ENCODE measurements at places on chromosomes 11 and 22. TPM values are rescaled to one million over a fixed set of nuclear protein-coding genes. Genes with fewer than 3 reads are reported as not detected.

DNA sequence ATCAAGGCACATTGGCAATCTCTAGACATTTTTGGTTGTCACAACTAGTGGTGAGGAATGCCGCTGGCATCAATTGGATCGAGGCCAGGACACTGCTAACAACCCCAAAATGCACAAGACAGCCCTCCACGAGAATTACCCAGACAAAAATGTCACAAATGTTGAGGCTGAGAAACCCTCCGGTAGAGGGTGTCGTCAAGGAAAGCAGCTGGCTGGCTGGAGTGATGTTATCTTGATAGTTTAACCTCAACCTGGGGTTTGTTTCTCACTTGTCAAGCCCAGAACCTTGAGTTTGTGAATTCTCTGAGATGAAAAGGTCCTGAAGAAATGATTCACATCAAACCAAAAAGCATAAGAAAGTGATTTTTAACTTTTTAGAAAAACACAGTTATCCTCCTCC, 21.1 kb upstream of the TMPRSS13 start:
- DNase-seq = no peak

NXPE2 gene
- polyA plus RNA-seq = 0.16 TPM

DNA sequence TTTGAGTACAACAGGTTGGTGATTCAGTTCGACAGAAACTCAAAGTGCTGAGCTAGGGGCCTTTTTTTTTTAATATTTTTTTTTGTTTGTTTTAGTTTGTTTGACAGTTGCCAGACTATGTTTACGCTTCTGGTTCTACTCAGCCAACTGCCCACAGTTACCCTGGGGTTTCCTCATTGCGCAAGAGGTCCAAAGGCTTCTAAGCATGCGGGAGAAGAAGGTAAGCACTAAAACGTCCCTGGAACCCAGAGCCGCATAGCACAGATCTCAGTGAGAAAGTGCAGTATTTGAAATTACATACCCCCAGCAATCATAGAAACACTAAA, 649 bp downstream of the PRRG4 start:
- DNase-seq = no peak

SLC22A12 gene
- not detected for polyA plus RNA-seq

C11orf97 gene
- polyA plus RNA-seq = not detected

GRCh38 chr11:5242208-5242607, 7.4 kb downstream of the HBG1 start:
- no peak for DNase-seq

FDXACB1 gene
- polyA plus RNA-seq = 1.7 TPM

DNA sequence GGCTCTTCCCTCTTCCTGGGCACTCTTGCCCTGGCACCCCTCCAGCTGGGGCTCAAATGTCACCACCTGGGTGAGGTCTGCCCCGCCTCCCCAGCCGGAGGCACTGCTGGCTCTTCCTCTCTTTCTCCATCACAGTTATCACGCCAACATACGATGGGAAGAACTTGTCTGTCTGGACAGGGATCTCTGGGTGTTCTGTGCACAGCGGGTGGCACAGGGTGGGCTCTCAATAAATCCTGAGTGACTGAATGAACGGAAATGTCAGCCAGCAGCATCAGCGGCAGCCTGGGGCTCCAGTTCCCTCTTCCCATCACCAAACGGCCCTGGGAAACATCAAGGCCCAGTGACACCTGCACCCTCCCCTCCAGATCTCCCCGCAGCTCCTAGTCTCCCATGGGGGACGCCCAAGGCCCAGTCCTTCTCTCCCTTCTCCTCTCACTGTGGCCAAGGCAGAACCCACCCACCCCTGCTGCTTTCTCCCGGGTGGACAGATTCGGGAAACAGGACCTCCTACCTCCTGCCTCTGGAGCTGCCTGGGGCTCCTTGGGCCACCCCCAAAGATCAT, 440 bp upstream of the SLC25A45 start:
- DNase-seq = no peak

GRCh38 chr22:44627521-44628139, 74.4 kb upstream of the PRR5 start:
- no peak for DNase-seq

DNA sequence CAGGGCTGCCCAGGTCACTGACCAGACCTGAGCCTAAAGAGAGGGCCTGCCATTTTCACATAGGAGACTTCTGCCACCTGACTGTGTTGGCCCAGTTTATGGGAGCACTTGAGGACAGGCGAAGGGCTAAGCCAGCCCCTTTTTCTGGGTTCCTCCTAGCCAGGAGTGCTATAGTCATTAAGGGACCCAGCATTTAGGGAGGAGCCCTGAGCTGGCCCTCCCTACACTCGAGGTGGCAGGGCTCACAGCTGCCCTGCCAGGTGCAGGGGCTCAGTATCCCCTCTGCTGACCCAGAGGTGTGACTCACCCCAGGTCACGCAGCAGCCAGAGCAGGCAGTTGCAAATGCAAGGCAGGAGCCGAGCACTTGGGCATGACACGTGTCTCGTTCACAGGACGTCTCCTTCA, 86.3 kb upstream of the CRYBB3 start:
- DNase-seq = no peak

GRCh38 chr11:21612326-21612725, 580.6 kb upstream of the ANO5 start:
- no peak for DNase-seq

NNMT gene
- polyA plus RNA-seq = 58.6 TPM

DNA sequence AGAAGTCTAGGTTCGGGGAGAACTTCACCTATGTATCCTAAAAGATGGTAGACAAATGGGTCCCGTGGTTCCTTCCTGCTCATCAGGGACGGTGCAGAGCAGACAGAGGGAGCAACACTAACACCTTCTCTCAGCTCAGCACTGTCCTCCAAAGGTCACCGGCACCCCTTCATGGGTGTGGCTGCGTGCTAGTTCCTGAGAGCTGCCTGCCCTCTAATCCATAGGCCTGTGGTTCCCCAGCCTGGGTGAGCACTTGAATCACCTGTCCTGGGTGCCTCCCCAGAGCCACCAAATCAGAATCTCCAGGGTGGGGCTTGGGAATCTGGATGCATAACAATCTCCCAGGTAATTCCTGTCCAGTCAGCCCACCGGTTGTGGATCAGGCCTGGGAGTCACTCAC, 113.9 kb upstream of the TMEM45B start:
- no peak for DNase-seq

MYEOV gene
- polyA plus RNA-seq = 0.90 TPM

C11orf91 gene
- not detected for polyA plus RNA-seq

- no peak for DNase-seq
Measured at GRCh38 chr22:21996175-21996720, 13.7 kb upstream of the TOP3B start.

DNA sequence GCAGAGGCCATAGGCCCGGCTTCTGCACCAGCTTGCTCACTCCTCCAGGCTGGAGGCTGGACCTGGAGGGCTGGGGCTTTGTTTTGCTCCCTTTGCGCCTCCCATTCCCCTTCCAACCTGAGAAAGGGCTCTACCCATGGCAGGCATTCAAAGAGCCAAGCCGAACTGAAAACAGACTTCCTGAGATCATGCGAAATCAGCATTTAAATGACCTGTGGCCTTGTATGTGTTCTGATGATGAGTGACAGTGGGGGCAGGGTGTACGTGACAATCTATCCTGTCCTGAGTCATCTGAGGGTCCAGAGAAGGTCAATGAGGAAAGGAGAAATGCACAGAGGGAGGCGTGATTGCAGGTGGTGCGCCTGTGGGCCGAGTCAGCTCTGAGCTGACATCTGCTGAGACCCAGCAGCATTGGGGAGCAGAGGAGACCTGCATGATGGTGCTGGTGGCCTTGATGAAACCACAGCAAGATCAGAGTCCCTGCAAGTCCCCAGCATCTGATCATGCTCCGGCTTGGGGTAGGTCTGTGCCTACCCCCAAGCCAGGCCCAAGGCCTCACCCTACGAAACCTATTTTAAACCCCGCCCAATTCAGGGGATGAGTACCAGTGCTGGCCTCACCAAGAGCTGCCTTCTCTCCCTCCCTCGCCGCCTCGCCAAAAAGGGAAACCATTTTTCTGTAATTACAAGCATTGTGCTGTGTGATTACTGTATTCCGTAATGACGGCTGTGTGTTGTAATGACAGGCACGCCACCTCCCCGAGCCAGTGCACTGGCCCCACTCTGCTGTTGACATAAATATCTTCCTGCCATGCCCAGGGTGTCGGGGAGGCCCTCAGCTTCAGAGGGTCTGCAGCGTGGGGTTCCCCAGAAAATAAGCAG, 95.2 kb upstream of the ANO1 start:
- DNase-seq = no peak

LIF gene
- 0.76 TPM for polyA plus RNA-seq

GDPD4 gene
- 0.09 TPM for polyA plus RNA-seq

DNA sequence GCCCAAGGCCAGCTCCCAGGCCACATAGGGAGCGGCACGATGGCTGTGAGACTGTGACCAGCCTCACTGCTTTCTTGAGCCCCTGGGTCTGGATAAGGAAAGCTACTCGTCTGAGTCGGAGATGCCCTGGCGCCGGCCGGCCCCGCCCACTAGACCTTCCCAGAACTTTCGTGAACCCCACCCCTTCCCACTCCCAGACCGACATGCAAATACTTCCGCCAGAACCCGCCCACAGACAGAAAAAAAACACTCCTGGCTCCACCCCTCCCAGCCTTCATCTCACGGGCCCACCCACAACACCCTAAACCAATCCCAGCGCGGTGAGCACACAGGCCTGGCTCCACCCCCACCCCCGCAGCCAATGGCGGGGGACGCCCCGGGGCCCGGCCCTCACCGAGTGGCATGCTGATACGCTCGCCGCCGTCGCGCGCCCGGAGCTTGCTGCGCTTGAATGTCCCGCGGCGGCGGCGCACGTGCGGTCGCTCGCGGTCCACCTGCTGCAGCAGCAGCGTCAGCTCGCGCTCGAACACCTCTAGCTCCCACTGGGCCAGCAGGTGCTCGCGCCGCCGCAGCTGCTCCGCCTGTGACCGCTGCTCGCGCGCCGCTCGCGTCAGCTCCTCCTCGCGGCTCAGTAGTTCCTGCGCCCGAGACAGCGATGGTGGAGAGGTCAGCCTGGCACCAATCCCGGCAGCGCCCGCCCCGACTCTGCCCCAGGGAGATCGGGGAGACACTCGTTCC, 7.0 kb downstream of the MAP3K11 start:
- DNase-seq = peak; percentile 72

- DNase-seq = no peak
Measured at GRCh38 chr22:25361899-25362214, 142.4 kb downstream of the CRYBB2 start.
